ENCODE measurements at places on chromosomes 2 and 18.

- no peak for DNase-seq
These were observed 431.9 kb upstream of the TCF4 start for GRCh38 chr18:56019908-56020307.

DNA sequence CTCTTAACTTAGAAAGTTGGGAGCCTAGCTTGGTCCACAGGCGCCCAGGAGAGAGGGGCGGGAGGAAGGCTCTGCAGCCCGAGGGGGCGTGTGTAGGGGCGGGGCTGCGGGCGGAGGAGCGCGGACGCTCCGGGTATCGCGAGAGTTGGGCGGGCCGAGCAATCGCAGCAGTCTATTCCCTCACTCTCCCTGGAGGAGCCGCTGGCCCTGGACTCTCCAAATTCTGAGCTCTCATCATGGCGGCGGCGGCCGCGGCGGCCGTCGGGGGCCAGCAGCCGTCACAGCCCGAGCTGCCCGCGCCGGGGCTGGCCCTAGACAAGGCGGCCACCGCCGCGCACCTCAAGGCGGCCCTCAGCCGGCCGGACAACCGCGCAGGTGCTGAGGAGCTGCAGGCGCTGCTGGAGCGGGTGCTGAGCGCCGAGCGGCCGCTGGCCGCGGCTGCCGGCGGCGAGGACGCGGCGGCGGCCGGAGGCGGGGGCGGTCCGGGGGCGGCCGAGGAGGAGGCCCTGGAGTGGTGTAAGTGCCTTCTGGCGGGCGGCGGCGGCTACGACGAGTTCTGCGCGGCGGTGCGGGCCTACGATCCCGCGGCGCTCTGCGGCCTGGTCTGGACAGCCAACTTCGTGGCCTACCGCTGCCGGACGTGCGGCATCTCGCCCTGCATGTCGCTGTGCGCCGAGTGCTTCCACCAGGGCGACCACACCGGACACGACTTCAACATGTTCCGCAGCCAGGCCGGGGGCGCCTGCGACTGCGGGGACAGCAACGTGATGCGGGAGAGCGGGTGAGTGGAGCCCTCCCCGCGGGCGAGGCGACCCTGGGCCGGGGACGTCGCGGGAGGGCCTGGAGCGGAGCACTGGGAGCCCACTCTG, at the start of gene UBR3:
TSS of gene UBR3 (plus strand) at position 183 of the 869 bp plus-strand sequence. CDS start at position 237, 54 bp downstream.
- DNase-seq = peak; percentile 95

- DNase-seq = peak; percentile 40
These were observed 77.9 kb downstream of the DTNA start for GRCh38 chr18:34787931-34788532.

- DNase-seq = no peak
These were observed 583.7 kb upstream of the HNMT start for GRCh38 chr2:137380610-137381009.

DNA sequence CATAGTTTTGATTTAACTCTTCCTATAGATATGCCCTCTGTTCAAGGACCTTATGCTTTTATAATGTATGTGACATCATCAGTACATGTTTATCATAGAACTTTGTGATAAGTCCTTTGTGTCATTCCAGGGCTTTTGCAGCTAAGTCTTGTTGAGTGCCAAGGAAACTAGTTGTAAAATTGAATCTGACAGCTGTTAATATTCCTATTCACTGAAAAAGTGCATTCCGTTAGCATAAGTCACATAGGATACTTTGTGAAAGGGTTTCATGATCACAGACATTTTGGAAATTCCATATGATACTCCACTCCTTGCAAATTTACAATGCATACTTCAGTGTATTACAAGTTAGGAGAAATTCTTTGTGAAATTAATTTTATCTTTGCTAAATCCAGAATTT, 503.4 kb downstream of the CCDC85A start:
- DNase-seq = no peak

DNA sequence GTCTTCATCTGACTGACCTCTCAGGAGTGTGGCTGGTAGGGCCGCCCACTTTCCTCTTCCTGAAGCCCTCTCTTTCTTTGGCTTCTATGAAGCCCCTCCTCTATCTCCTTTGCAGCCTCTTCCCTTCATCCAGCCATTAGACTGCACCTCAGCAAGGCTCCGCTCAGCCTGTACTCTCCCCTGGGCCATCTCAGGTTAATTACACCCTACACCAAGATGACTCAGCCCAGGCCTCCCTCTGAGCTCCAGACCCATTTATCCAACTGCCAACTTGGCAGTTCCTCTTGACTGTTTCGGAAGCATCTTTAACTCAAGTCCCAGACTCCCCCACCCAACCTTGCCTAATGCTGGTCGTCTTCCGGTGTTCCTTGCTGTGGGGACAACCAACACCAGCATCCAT, 5.8 kb upstream of the WNT6 start:
- DNase-seq = no peak

DNA sequence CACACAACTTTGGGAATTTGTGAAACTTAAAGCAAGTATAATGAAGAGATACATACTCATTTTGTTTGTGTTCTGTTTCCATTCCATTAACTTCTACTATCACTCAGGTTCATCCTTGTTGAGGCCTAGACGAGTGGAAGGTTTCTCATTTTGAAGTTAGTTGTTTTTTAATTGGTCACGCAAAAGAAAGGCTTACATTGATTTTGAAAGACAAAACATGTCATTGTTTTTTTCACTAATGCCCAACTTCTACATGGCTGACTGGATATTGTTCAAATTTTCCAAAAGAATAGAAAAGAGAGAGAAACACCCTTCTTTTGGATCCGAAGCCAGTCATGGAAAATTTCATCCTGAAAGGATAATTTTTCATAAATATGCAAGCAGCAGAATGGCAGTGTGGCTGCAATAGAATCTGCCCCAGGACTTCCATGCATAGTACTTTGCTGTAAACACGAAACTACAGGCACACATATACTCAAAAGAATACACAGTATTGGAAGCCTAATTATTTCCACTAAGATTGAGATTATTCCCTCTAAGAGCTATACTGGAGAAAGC, 27.4 kb downstream of the PRKCE start:
- DNase-seq = no peak

- DNase-seq = no peak
These were observed 16.5 kb upstream of the ALPK2 start for GRCh38 chr18:58645398-58645797.

GRCh38 chr2:241071677-241072111, 30.4 kb downstream of the MTERF4 start:
- DNase-seq = no peak

GRCh38 chr2:171260471-171261424, 100.1 kb upstream of the TLK1 start:
- DNase-seq = no peak

DNA sequence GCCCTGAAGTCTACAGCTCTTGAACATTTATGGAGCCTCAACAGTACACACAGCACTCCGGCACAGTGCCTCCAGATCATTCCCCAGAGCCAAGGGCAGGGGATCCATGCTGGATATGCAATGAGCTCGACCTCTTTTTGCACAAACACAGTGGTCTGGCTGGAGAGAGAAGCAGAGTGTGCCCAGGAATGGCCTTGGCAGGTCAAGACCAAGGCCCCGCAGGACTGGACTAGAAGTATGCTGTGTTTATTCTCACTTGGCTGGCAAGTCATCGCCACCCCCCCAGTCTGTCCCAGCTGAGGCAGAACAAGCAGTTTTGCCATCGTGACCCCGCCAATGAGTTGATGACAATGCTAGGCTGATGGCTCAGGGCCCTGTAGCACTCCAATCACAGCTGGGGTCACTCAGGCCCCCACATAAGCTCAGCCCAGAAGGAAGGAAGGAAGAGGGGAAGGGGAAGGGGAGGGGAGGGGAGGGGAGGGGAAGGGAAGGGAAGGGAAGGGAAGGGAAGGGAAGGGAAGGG, 212.1 kb downstream of the TTC32 start:
- DNase-seq = no peak

- DNase-seq = no peak
These were observed 155.1 kb upstream of the SERPINE2 start for GRCh38 chr2:224194161-224194560.

DNA sequence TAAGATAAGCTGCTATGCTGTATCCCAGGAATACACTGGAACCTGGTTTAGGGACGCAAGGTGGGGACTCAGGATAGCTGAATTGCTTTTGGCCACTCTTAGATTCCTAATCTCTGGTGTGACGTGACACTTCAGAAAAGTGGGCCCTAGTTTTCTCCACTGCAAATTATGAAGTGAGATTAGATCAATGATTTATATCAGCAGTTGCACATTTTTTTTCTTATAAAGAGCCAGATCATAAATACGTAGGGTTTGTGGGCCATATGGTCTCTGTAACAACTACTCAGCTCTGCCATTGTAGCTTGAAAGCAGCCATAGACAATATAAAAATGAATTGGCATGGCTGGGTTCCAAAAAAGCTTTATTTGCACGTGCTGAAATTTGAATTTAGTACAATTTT, 85.4 kb upstream of the CPO start:
- no peak for DNase-seq

- no peak for DNase-seq
These were observed 39.6 kb upstream of the DAPL1 start for GRCh38 chr2:158755310-158756087.

- DNase-seq = no peak
These were observed 132.0 kb upstream of the UBE2E3 start for GRCh38 chr2:180848393-180848792.

DNA sequence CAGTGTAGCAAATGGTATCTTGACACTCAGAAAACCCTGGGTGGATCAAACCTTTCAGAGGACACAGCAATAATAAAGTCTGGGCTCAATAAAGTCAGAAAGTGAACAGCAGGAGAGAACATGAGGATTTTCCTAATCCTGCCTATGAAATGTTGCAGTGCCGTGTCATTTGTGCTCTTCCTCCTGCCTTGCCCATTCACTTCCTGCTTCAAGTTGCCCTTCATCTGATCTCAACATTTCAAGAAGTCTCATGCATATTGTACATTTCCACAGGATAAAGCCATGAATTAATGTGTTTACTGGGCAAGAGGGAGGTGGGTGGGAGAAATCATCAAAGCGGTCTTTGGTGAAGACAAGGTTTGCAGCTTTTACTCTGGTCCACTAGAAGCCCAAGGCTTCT, 51.1 kb upstream of the STPG4 start:
- DNase-seq = no peak

GRCh38 chr2:9033385-9034168, 30.1 kb upstream of the MBOAT2 start:
- DNase-seq = no peak

GRCh38 chr2:162013514-162014475, 60.2 kb downstream of the DPP4 start:
- no peak for DNase-seq

DNA sequence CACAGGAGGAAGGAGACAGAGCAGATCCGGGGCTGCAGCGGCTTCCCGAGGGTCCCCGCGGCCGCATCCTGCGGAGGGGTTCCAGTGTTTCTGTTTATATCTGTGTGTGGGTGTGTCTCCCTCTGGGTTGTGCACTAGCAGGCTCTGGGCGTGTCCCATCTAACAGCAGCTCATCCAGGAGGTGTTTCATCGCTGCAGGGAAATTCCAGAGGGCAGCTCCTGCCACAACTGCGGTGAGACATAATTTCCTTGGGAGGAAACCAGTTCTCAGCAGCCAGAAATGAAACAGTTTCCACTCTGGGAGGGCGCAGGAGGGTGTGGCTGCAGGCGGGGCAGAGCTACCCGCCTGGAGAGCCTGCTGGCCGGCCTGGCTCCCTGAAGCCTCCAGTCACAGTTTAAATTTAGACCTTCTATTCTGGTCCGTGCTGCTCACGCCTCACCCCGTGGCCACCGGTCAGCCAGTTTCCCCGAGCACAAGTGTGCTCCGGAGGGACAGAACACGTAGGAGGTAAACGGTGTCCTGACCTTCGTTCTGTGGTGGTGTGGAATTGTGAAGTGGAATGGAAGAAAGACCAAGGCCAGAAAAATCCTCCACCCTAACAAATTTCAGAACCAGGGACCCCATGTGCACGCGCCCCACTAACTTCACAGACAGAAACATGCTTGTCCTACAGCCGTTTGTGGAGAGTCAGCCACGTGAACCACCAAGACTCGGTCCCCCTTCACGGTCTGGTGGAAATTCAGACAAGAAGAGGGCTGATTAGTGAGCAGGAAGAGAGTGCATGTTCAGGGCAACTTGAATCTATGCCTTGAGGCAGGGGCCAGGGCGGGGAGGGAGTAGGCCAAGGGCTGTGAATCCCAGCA, 50.2 kb downstream of the TEX44 start:
- peak; percentile 95 for DNase-seq

- no peak for DNase-seq
These were observed 37.2 kb downstream of the ODC1 start for GRCh38 chr2:10410823-10411437.

GRCh38 chr2:203383038-203383437, 54.8 kb downstream of the ABI2 start:
- no peak for DNase-seq

DNA sequence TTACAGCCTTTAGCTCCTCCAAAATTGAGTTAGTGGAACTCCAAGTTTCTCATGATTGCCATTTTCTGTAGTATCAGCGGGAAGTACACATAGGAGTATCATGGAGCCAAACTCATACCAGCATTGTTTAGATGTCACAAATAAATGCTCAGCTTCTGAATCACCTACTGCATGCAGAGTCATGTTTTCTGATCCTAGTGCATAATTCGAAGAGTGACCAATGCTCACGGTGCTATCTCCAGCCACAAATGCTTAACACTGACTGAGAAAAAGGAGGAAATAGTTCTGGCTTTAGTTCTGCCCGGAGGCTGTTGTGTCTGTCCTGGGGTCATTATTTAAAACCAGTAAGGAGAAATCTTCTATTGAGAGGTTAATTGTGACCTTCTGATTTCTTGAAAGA, 45.4 kb upstream of the LRATD1 start:
- no peak for DNase-seq

GRCh38 chr2:51158251-51158650, 126.3 kb upstream of the NRXN1 start:
- DNase-seq = no peak

- DNase-seq = no peak
These were observed 322.9 kb upstream of the HS6ST1 start for GRCh38 chr2:128641421-128642080.

GRCh38 chr2:156663757-156664409, 227.7 kb downstream of the GPD2 start:
- DNase-seq = no peak

- no peak for DNase-seq
These were observed 308.6 kb upstream of the TNP1 start for GRCh38 chr2:217168496-217168895.

GRCh38 chr2:20465716-20466394, 19.0 kb downstream of the RHOB start:
- DNase-seq = no peak

DNA sequence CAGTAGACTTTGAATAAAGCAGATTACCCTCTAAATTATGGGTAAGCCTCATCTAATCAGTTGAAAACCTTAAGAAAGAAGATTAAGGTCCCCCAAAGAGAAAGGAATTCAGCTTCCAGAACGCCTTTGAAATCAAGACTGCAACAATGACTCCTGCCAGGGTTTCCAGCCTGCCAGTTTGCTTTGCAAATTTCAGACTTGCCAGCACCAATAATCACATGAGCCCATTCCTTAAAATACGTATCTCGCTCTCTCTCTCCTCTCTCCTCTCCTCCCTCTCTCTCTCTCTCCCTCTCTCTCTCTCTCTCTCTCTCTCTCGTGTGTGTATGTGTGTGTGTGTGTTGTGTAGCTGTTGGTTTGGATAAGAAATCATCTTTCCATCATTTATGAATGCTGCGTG, 184.2 kb downstream of the PDE1A start:
- no peak for DNase-seq

GRCh38 chr2:64847930-64848329, 141.3 kb upstream of the SLC1A4 start:
- no peak for DNase-seq

Measured in colonic mucosa (tissue), 4 donors.